EL (cell line): ENCODE measurements at places on chromosomes 16 and 17.

DNA sequence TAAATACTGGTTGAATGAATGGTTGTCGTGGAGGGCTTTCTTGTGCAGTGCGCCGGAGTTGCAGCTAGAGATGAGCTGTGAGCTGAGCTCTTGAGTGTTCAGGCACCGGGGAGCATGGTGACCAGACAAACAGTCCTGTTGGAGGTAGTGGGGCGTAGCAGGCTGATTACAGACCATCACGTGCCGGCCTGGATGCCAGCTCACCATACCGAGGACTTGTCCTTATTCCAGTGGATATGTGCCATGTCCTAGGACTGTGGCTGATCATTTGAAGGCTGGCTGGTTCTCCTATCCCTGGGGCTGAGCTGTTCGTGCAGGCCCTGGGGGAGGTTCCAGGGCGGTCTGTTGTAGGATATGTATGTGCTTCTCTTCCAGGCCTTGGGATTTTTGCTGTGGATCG lies 60.0 kb downstream of the ABCC1 start:
- DNase-seq, result no peak

DNA sequence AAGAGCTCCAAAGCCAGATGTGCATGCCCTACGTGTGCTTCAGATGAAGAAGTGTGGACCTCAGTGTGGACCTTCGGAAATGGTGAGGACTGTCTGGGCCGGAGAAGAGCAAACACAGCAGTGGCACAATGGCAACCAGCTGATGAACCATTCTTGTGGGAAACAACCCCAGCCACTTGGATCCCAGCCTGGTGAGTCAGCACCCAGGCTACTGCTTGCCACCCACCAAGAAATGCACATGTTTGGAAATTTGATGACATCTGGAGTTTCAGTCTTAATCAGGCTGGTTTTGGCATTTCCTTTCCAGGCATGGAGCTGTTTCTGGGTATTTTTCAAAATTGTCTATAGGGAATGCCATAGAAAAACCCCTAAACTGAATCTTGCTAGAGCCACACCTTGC lies 42.7 kb downstream of the DYNLRB2 start:
- peak; percentile 79 for DNase-seq

- no peak for DNase-seq
Observed at GRCh38 chr16:5916711-5917191, 819.2 kb upstream of the EEF2KMT start.

GRCh38 chr17:39231591-39232551 lies 6.1 kb upstream of the STAC2 start:
- peak; percentile 55 for DNase-seq

GRCh38 chr16:54284931-54285413 lies 1.6 kb downstream of the IRX3 start:
- no peak for DNase-seq

DNA sequence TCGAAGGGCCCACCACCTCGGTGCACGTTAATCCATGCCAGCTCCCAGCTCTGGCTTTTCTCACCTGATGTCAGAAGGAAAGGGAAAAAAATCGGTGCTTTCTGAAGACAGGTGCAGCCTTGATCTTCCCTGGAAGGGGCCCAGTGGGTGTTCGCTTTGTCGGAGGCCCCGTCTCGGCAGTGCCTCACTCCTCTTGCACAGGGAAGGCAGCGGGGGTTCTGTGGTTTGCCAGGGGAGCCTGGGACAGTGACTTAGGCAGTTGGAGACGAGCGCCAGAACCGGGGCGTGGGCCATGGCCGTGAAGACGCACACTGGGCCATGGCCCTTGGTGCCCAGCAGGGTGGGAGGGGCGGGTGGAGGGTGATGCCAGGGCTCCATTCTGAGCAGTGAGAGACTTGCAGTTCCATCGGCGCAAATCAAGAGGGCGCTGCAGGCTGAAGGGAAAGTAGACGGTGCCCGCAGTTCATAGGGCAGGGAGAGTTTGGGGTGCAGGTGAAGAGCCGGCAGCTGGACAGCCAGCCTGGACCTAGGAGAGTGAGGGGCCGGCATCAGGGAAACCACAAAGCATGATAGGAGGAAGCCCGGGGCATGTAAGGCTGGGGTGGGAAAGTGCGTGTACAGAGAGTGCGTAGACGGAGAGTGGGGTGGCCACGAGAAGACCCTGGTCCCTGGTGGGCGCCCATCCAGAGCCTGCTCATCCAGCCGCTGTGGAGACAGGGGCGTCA lies 101.3 kb upstream of the CHMP6 start:
- no peak for DNase-seq

DNA sequence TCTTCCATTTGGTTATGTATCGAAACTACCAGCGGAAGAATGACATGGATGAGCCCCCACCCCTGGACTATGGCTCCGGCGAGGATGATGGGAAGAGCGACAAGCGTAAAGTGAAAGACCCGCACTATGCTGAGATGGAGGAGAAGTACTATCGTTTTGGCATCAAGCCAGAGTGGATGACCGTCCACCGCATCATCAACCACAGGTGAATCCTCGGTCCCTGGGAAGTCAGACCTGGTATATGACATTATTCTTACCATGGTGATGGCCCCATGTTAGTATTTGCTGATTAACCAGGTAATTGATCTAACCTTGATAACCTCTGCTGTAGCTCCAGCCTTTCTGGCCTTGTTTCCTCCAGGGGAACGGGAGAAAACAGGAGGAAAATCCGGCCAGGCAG lies 8.5 kb downstream of the CHD3 start:
- DNase-seq, result no peak

DNA sequence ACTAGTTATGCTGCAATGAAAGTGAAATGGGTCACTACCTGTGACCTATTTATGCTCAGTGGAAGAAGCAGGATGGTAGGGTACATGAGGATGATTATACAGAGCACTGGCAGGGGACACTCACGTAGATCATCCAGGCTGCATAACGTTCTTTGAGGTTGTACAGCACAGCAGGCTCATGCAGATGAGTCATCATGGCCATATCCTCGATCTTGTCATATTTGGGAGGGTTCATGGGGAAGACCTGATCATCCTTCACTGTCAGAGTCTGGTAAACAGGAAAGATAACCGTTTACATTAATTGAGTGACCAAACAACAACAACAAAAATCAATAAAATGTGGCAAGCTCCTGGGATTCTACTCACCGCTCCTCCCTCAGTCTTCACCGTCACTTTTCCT lies 2.1 kb downstream of the MYH2 start:
- peak; percentile 53 for DNase-seq
